Left lung (tissue), 14 donors: ENCODE measurements at places on chromosomes 16 and 17. TPM values are rescaled to one million over a fixed set of nuclear protein-coding genes. Genes with fewer than 3 reads are reported as not detected.

GRCh38 chr16:19179546-19180490 lies 11.8 kb downstream of the SYT17 start:
- H3K4me1 ChIP-seq = peaks cover 16% of the 10 kb centered on the region
- H3K27me3 ChIP-seq = no peaks in the 10 kb centered on the region
- DNase-seq = peak; percentile 87

DNA sequence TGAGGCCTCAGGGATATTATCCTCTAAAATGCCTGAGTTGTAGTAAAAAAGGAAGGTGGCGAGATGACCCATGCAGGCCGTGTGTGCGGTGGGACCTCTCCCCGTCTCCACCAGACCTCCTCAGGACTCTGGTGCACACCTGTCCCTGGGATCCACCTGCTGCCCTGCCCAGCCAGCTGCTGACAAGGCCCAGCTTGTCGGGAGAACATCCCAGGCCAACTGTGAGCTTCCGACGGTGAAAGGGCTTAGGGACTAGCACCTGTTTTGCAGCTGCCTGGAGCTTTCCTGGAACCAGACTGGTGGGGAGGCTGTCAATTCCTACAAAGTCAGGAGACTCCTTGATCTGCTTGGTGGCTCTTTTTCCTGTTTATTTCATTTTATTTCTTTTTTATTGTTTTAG lies 11.6 kb downstream of the IL34 start:
- no peak for DNase-seq
- no peaks in the 10 kb centered on the region for H3K36me3 ChIP-seq
- H3K27me3 ChIP-seq = no peaks in the 10 kb centered on the region
- no peaks in the 10 kb centered on the region for H3K4me1 ChIP-seq
- no peak overlapping the region for H3K4me3 ChIP-seq
- H3K27ac ChIP-seq = no peak overlapping the region

Gene C1QBP
- 66.3 TPM for total RNA-seq

- H3K36me3 ChIP-seq = no peaks in the 10 kb centered on the region
- no peak for DNase-seq
- H3K27me3 ChIP-seq = no peaks in the 10 kb centered on the region
These were observed 1.5 kb downstream of the MCRIP1 start for GRCh38 chr17:81831563-81831956.

GRCh38 chr17:17724307-17725010 lies 43.2 kb downstream of the RAI1 start:
- peak overlapping the region; percentile 37 for H3K27ac ChIP-seq
- DNase-seq = peak; percentile 60
- H3K4me3 ChIP-seq = peak overlapping the region; percentile 46
- H3K4me1 ChIP-seq = peaks cover 70% of the 10 kb centered on the region
- H3K27me3 ChIP-seq = no peaks in the 10 kb centered on the region

GRCh38 chr17:12089809-12090384 lies 69.2 kb downstream of the MAP2K4 start:
- H3K4me1 ChIP-seq = no peaks in the 10 kb centered on the region
- no peak for DNase-seq
- no peak overlapping the region for H3K4me3 ChIP-seq
- no peaks in the 10 kb centered on the region for H3K36me3 ChIP-seq
- no peak overlapping the region for H3K27ac ChIP-seq
- no peaks in the 10 kb centered on the region for H3K27me3 ChIP-seq
